ENCODE measurements at places on chromosomes 16 and 17. TPM values are rescaled to one million over a fixed set of nuclear protein-coding genes. Genes with fewer than 3 reads are reported as not detected.

Gene HBA1
- total RNA-seq, result 82.1 TPM

Gene ENGASE
- total RNA-seq, result 119 TPM

Gene HOXB3
- 179 TPM for total RNA-seq

Gene MAP2K6
- 10.6 TPM for total RNA-seq

Gene C1QBP
- total RNA-seq, result 143 TPM

All from ureter (tissue), 1 donor.